Islet precursor cell (in vitro differentiated cells): ENCODE measurements at places on chromosomes 7 and 10.
A peak's percentile ranks its signal among the peaks of the same experiment; 100 is the strongest.

DNA sequence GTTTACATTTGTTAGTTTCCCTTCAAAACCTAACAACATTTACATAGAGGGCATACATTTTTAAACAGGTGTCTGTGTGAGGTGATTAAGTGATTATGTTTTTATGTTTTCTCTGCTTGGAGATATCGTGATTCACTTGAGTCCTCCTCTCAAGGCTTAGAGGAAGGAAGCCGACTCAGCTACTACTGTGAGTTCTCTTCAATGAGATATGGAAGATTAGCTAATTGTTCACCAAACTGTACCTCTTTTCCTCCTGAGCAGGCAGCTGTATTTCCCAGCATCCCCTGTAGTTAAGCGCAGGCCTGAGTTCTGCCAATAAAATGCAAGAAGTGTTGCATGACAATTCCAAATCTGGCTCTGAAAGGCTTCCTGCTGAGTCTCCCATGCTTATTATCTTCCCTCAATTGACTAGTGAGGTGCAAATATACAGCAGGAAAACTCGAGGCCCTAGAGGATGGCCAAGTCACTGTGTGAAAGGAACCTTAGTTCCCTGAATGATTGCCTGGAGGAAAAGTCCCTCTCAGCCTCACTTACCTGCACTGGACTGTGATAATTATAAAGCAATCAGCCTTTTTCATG lies 528.7 kb downstream of the GRM8 start:
- DNase-seq, result peak; percentile 54

- peak; percentile 51 for DNase-seq
Measured at GRCh38 chr10:133422807-133423771, 1.3 kb downstream of the SPRN start.

DNA sequence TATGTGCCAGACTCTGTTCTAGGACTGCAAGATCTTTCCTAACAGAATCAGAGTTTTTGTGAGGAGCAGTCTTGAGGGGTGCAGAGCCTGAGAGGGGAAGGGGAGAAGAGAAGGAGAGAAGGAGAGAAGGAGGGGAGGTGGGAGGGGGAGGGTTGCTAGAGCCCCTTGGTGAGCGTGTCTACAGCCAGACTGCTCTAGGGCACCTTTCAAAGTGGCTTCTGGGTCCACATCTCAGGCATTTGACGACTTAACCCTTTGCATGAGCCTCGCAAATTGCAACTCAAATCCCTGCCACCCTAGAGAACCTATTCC lies 31.1 kb upstream of the LEP start:
- no peak for DNase-seq

DNA sequence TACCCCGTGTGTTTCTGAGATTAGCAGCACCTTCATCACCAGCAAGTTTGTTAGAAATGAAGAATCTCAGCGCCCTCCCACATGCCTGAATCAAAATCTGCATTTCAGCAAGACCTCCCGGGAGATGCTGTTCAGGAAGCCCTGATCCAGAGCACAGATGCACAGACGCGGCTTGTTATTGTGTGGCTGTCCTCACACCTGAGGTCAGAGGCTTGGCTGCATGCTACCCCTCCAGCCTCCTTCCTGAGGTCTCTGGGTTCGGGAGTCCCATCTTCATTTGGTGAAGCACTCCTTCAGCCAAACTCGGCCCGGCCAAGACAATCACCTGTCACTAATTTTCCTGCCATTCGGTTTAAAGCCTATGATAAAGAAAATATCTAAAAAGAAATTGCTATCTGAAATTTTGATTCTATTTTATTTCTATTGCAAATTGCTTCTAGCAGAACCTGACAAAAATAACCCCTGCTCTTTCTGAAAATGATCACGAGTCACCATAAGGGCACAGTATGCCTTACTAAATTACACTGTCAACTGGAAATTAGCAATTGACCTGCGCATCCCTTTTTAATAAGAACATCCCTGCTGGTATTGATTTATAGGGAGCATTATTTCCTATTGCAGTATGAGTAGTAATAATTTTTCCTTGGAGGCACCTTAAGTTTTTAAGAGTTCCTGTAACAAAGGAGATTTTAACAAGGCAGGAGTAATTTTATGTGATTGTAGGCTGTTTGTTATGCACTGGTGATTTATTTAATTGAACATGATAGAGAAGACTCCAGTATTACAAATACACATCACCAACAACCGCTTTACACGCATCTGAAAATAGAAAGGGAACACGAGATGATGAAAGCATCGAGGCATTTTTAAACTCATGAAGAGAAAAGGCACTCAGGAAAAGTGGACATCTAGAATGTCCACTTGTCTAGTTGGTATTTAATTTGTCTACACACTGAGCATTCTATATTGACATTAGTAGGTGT lies 49.5 kb downstream of the VSTM2A start:
- no peak for DNase-seq

GRCh38 chr7:36637417-36637816 lies 86.9 kb downstream of the AOAH start:
- DNase-seq, result no peak

DNA sequence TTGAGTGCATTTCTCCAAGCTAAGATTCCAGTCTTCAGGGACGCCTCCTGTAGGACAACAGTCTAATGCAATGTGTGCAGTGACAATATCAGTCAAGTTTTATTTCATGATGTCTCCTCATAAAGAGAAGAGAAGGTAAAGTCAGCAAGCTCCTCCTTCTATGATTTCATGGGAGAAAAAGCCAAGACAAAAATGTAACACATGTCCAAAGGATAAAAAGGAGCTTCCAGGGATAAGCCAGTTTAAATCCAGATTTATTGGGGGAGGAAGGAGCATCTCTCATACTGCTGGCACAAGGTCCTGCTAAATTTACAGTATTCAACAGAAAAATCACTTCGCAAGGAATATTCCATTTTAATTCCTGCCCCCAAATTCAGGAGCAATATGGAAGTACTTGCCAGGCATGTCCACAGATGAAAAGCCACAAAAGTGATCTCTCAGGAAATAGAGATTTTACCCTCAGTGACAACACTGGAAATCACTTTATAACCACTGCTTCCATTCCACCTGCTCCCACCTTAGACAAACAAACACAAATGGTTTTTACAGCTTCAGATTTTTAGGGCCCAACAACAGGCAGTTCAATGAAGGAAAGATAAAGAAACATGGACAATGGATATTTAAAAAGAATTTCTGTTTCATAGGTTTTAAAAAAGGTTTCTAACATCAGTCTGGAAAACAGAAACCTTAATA lies 677.5 kb upstream of the C7orf33 start:
- no peak for DNase-seq

DNA sequence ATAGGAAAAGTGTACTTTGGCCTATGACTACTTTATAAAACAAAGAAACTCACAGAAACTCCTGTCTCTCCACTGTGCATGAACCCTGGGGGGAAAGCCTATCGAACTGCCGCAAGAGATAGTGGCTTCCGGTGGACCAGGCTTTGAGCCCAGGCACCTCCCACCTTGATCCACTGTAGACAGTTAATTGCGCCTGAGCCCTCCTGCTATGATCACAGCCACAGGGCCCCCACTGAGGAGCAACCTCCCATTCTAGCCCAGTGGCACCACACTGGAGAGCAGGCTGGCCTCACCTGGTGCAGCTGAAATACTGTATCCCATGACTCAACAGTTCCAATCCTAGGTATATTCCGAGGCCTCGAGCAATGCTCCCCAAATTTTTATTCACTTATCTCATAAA lies 98.8 kb downstream of the COBL start:
- DNase-seq, result peak; percentile 33

- DNase-seq, result no peak
Measured at GRCh38 chr7:111030336-111030735, 60.6 kb upstream of the LRRN3 start.

DNA sequence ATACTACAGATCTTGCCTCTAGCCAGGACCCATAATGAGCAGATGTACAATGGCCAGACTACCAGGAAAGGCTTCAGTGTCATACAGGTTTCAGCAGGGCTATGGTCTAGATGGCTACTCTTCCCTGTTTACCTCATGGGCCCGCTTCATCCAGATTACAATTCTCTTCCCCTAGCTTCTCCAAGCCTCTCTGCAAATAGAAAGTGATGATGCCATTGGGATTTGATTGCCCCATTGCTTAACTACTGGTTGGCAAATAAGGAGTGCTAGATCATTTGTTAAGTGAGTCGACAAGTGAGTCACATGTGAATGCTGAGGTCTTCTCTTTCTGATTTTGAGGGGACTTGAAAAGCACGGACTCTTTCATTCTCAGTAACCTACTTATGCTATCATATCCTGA lies 361.5 kb upstream of the LRRTM3 start:
- no peak for DNase-seq

GRCh38 chr10:80281292-80281691 lies 8.2 kb downstream of the MAT1A start:
- DNase-seq, result no peak

DNA sequence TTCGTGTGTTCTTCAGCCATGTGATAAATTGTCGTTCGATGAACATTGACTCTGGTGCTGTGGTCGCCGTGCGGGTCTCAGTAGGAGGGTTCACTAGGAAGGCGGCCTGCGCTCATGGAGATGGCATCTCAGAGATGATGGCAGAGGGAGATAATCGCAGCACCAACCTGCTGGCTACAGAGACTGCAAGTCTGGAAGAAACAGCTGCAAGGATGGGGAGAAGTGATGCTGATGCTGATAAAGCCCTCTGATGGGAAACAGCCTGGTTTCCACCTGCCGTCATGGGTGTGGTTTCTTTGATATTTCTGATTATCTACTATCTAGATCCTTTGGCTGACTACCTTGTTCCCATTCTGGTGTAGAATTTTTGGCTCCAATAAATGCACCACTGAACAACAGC lies 130.5 kb upstream of the ANKRD30A start:
- DNase-seq, result no peak

DNA sequence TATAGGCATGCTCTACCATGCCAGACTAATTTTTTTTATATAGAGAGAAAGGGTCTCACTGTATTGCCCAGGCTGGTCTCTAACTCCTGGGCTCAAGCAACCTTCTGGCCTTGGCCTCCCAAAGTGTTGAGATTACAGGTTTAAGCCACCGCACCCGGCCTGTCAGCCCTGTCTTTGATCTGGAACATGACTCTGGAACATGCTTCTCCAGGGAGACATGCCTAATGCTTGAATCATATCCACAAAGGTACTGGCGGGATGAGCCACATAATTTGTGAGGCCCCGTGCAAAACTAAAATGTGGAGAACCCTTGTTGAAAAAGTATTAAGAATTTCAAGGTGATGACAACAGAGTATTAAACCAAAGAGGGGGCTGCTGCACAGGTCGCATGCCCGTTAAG lies 282.8 kb downstream of the ARHGAP12 start:
- peak; percentile 61 for DNase-seq

GRCh38 chr10:82574081-82574480 lies 699.1 kb downstream of the NRG3 start:
- DNase-seq, result no peak

DNA sequence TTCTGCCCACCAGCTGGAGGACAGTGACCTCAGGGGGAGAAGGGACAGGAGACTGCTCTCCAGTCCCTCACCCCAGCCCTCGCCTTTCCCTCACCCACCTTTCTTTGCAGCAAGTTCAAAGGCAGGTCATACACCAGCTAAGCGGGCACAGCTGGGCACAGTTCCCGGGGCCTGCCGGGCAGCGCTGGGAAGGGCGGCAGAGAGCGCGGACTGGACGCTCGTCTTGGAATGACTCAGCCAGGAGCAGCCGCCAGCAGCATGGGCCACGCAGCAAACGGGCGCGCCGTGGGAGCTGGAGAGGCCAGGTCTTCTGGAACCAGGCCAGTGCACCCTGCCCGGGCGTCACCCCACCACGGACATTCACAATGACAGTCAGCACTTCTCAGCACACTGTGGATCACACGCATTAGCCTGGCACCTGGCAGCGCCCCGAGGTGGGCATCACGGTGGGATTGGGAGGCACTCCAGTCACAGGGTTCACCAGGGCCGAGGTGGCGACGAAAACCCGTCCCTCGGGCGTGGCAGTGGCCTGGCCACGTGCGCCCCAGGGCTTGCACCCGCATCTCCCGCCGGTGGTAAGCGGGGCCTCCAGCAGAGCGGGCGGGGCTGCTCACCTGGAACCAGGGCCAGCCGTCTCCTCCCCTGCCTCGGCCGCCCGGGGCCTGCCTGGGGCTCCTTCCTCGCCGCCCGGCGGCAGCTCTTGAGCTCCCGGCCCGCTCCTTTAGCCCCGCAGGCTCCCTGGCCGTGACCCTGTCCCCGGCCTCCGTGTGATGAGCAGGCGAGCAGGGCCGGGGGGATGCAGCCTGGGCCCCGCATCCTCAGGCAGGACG lies 29.0 kb upstream of the WDFY4 start:
- peak; percentile 42 for DNase-seq

DNA sequence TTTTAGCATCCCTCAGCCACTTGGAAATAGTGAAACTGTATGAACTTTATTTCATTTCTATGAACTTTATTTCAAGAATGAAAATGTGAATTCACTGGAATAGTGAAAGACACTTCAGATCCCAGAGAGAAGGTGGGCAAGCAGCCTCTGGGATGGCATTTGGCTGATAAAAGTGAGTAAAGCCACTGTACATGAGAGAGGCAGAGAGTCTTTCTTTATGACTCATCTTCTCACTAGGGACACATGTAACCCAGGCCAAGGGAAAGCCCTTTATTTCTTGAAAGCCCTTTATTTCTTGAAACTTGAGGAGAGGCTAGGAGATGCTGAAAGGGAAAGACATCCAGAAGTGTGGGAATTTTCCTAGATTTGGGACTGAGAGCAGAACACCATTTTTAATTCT lies 148.9 kb upstream of the SMIM30 start:
- DNase-seq, result no peak

- no peak for DNase-seq
Measured at GRCh38 chr10:95242581-95243317, 48.1 kb downstream of the PDLIM1 start.

DNA sequence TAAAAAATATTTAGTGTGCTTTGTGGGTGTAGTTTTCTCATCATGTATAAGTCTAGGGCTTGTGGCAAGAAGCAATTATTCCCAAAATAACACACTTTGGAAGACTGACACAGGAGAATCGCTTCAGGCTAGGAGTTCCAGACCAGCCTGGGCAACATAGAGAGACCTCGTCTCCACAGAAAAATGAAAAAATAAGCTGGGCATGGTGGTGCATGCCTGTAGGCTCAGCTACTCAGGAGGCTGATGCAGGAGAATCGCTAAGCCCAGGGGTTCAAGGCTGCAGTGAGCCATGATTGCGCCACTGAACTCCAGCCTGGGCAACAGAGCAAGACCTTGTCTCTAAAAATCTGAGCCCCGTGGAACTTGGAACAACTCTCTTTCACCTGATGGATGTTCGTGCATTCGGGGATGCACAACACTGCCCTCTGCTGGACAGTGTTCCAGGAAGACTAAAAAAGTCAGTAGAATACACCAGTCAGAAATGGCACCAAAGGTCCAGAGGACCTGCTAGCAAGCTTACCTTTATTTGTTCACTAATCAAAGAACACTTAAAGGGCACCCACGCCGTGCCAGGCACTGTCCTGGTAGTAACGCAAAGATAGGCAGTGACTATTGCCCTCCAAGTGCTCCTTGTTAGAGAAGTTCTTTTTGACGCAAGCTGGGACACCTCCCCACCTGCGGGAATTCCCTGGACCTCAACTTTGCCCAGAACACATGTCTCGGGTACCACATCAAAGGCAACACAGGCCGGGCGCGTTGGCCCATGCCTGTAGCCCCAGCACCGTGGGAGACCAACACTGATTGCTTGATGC lies 81.9 kb upstream of the CALN1 start:
- DNase-seq, result peak; percentile 81

DNA sequence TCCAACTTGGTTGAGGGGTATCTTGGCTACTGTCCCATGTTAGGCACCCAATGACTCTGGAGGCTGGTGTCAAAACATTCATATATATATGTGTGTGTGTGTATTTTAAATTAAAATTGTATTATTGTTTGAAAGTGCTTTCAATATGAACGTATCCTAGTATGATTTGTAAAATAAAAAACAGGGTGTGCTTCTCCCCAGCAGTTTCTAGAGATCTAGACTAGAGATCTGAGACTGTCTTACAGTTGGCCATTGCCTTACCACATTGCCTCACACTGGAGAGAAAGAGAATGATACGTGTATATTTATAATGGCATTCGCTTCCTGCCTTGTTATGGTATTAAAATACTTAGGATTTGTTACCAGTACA lies 1.2 kb downstream of the BAG3 start:
- DNase-seq, result no peak
